D341Med (cell line): ENCODE measurements at places on chromosomes 12 and 14.

DNA sequence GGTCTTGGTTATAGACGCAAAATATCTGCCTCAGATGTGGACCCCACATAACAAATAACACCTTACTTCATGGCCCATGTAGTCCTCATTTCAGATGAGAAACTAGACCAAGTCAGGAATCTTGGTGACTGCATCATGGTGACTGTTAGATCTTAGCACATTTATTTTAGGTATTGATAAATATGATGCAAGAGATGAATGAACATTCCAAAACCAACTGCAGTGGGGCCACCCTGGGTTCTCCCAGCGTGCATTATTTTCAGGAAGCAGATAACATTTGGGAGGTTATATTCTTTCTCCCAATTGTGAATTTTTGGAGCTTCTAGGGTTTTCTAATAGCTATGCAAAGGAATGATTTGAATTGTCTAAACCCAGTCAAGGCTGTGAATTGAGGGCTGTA, 55.2 kb upstream of the PTGR2 start:
- DNase-seq, result no peak

DNA sequence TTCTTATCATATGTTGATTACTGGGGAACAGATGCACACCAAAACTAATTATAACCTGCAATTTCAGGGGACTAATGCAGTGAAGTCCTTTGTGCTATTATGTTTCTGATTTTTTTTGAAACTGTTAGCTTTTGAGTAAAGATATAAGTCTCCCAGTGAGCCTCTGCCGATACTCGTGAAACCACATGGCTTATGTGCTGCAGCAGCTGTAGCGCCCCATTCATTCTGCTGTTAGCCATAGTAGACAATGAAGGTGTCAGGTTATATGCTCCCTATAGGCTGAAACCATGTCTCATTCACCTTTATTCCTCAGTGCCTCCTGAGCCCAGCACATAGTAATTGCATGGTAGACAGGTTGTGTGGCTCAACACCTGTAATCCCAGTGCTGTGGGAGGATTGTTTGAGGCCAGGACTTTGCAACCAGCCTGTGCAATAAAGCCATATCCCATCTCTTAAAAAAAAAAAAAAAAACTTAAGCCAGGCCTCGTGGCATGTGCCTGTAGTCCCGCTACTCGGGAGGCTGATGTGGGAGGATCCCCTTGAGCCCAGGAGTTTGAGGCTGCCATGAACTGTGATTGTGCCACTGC, 25.0 kb downstream of the GOLGA5 start:
- DNase-seq, result no peak

- DNase-seq, result no peak
Observed at GRCh38 chr14:55546212-55546874, 33.7 kb upstream of the KTN1 start.

DNA sequence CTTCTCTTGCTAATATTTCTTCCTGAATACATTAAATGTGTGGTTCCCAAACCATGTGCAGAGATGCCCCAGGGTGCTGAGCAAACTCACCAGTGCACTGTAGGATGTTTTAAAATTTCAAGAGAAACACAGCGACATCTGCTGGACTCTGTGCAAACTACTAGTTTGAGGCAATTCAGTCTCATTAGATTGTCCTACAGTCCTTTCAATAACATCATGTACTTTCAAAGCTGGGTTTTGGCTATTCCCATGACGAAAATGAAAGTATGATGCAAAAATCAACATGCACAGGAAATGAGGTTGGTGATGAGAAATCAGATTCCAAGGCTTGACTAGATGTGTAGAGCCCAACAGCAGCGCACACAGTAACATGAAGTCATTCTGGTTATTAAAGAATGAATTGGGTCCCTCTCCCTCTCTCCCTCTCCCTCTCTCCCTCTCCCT, 66.3 kb downstream of the CLIP1 start:
- DNase-seq, result peak; percentile 73

GRCh38 chr14:56759633-56760032, 50.6 kb downstream of the OTX2 start:
- DNase-seq, result no peak

GRCh38 chr12:109302358-109302757, 6.7 kb downstream of the FOXN4 start:
- DNase-seq, result no peak

DNA sequence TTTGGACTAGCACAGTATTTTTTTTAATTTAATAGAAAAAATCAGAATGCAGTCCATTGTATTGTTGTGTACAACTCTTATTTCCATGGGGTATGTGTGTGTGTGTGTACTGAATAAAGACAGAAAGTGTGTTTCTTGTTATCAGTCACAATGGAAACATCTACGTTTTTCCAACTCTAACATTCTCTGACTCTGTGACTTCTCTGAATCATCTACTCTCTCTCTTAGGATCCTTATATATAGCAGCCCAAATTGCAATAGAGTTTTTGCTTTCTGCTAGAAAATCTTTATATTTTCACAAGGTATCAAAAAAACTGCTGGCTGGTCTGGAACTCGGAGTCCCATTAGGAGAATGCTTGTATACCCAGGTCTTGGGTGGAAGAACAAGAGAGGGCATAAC, 138.9 kb upstream of the ARID2 start:
- no peak for DNase-seq

- no peak for DNase-seq
Observed at GRCh38 chr12:130634866-130635265, 81.2 kb downstream of the RIMBP2 start.

- no peak for DNase-seq
Observed at GRCh38 chr12:65795453-65795852, 28.8 kb upstream of the HMGA2 start.

DNA sequence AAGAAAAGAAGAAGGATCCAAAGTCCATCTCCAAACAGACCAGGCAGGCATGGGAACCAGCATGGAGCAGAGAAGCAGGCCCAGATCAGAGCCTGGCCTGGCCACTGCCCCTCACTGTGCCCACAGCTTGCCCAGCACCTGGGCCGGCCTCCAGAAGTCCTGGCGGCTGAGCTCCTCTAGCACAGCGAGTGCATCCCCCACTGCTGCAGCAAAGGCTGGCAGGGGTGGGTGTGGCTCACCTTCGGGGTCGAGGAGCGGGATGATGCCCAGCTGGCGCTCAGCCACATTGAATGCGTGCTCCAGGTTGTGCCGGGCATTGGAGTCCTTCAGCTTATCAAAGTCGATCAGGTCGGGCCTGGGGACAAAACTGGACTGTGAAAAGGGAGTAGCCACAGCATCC, 78.7 kb downstream of the SPTB start:
- no peak for DNase-seq

- DNase-seq, result no peak
Observed at GRCh38 chr12:132804426-132804861, 24.2 kb downstream of the GOLGA3 start.

- DNase-seq, result peak; percentile 74
Observed at GRCh38 chr14:54566410-54567223, at the start of gene SAMD4A. Gene SAMD4A (plus strand): TSS chr14:54567128. CDS start chr14:54567917, 789 bp downstream.

GRCh38 chr14:80215756-80216581, 4.7 kb upstream of the DIO2 start:
- DNase-seq, result no peak

DNA sequence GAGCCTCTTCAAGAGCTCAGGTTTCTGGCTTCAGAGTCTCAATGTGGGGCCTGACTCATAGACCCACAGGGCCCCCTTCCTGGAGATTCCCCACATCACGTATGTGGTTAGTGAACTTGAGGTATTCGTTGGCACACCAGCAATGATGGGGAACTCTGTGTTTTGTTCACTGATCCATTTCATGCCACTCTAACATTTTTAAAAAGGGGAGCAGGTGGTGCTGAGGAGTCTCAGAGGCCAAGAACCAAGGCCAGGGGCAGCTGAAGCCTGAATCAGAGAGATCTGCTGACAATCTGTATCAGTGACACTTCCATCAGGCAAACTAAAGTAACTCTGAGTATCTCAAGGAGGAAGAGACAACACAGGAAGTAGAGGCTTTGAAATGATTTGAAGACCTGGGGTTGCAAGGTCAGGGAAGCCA, 323.4 kb downstream of the VRK1 start:
- no peak for DNase-seq

- DNase-seq, result peak; percentile 14
Observed at GRCh38 chr14:68791078-68791901, 1.6 kb downstream of the ZFP36L1 start.

- DNase-seq, result no peak
Observed at GRCh38 chr12:91210144-91210543, 27.5 kb upstream of the DCN start.

- DNase-seq, result no peak
Observed at GRCh38 chr12:64459394-64459891, 7.5 kb downstream of the TBK1 start.

DNA sequence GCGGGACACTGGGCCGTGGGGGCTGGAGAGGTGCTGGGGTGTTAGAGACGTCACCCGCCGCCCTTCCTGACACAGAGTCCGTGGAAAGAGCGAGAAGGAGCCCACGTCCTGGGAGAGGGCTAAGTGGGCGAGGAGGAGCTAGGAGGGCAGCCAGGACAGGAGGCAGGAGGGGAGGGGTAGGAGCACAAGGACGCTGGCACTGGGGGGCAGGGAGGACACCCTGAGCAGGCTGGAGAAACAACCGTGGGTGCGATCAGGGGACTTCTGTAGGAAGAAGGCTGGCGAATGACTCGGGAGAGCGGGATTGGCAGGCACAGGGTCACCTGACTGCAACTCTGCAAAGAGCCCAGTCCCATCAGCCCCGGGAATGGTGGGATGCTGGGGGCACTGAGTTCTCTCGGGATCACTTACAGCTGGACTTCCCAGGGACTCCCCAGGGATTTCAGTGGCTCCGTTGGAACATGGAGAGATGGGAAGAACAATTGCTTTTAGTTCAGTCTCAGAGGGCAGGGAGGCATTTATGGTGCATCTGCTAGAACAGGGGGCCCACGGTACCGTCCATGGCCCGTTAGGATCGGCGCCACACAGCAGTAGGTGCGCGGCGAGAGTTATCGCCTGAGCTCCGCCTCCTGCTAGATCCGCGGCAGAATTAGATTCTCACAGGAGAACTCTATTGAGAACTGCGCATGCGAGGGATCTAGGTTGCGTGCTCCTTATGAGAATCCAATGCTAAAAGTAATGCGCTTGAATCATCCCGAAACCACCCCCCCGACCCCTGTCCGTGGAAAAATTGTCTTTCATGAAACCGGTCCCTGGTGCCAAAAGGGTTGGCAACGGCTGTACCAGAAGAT, 24.3 kb downstream of the UBR7 start:
- DNase-seq, result peak; percentile 72

- DNase-seq, result no peak
Observed at GRCh38 chr14:65495196-65495595, 82.7 kb downstream of the FUT8 start.

DNA sequence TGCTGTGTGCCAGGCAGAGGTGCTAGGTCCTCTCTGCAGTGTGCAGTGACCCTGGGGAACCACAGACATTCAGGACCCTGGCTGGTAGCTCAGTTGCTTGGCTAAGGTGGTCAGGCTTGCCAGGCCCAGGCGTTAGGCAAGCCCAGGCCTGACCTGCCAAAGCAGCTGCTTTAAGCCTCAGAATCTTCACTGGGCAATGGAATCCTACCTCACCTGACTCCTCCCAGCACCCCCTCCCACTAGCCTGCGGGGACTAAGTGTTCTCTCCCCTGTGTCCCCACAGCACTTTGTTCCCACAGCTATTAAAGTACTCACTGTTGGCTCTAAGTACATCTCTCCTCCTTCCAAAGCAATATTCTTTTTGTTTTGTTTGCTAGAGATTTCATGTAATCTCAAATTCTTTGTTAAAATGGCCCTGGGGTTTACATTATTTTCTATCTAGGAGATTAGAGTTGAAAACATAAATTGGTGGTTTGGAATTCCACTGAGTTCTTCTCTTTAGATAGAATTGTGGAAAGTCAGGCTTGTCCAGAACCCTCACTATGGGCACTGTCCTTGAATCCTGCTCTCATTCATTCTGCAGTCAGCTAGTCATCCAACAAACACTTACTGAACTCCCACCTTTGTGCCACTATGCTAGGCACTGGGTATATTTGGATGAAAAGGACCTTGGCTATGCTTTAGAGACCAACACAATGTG, 44.4 kb downstream of the DGLUCY start:
- no peak for DNase-seq

- DNase-seq, result no peak
Observed at GRCh38 chr12:15698377-15698871, 90.8 kb downstream of the EPS8 start.

- no peak for DNase-seq
Observed at GRCh38 chr12:15005064-15005463, 32.2 kb downstream of the PDE6H start.

DNA sequence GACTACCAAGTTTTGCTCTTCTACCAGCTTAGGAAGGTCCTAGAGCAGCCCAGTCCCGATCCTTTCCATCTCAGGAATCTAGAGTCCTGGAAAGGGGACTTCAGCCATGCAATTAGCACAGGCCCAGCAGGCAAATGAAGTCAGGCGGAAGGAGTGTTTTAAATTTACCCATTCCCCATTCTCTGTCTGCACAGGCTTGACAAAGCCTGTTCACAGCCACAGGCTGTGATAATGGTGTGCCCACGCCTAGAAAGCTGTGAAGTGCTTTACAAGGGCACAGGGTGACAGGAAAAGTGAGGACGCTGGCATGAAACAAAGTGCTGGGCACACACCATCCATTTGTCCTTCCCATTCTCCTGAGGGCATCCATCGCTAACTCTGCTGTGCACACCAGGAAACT, 79.0 kb downstream of the PITPNM2 start:
- DNase-seq, result no peak

GRCh38 chr12:53696655-53697331, 20.9 kb upstream of the ATP5MC2 start:
- no peak for DNase-seq

- DNase-seq, result no peak
Observed at GRCh38 chr12:34286934-34287333, 264.6 kb downstream of the ALG10 start.

- DNase-seq, result no peak
Observed at GRCh38 chr12:25959071-25959961, 834 bp downstream of the RASSF8 start.

DNA sequence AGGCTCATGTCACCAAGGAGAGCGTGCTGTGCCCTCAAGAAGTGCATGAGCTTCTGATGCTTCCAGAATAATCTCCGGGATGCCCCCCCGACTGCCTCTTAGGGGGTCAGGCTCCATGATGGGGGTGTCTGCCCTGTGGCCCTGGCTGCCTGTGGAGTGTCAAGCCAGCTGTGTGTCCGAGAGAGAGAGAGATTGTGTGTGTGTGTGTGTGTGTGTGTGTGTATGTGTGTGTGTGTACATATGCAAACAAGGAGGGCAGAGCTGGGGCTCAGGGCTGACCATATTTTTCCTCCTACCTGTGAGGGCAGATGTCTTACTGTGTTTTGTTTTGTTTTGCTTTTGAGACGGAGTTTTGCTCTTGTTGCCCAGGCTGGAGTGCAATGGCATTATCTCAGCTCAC, 5.6 kb upstream of the ALDH2 start:
- peak; percentile 9 for DNase-seq

GRCh38 chr14:65211341-65211987, 109.1 kb upstream of the MAX start:
- DNase-seq, result no peak
